ENCODE measurements at places on chromosomes 16 and 17.

GRCh38 chr16:10080051-10080772, 102.0 kb downstream of the GRIN2A start:
- DNase-seq, result no peak

DNA sequence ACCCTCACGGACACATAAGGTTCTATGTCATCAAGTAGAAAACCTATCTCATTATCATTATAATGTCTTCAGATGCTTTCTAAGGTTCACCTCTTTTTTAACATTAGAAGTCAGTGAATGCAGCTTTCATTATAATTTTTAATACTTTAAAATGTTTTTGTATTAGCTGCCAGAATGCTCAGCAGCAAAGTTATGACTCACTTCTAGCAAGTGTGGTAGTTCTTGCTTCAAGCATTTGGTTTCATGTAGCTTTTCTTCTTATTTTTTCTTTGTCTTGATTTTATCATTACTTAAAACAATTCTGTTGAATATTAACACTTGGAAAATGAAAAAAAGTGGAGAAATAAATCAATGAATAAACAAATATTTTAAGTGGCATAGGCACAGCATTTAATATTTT, 23.4 kb downstream of the LPCAT2 start:
- no peak for DNase-seq

- DNase-seq, result no peak
Measured at GRCh38 chr16:30142672-30143346, 19.8 kb upstream of the MAPK3 start.

DNA sequence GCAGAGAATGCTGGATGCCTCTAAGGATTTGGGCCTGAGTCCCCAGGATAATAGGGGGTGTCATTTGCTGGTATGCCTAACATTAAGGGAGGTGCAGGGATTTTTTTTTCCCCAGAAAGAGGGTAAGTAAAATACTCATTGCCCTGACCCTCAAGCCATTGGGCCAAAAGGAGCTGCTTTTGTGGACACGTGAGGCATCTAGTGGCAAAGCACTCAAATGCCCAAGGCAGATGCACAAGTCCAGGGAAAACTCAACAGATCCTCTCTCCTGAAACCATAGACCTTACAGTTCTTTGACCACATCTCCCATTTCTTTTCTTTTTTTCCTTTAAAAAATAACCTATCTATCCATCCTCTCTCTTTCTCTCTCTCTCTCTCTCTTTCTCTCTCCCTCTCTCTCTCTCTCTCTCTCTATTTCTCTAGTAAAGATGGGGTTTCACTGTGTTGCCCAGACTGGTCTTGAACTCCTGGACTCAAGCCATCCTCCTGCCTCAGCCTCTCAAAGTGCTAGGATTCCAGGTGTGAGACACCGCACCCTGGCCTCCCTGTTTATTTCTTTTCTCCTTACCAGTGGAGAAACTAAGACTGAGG, 11.8 kb downstream of the IRX5 start:
- DNase-seq, result no peak

- no peak for DNase-seq
Measured at GRCh38 chr17:75271955-75272847, 1.2 kb upstream of the MIF4GD start.

- peak; percentile 21 for DNase-seq
Measured at GRCh38 chr17:30530346-30531025, 53.3 kb downstream of the GOSR1 start.

- no peak for DNase-seq
Measured at GRCh38 chr16:30004424-30004776, 6.4 kb downstream of the DOC2A start.

GRCh38 chr16:69796285-69797118, 34.4 kb downstream of the WWP2 start:
- no peak for DNase-seq

DNA sequence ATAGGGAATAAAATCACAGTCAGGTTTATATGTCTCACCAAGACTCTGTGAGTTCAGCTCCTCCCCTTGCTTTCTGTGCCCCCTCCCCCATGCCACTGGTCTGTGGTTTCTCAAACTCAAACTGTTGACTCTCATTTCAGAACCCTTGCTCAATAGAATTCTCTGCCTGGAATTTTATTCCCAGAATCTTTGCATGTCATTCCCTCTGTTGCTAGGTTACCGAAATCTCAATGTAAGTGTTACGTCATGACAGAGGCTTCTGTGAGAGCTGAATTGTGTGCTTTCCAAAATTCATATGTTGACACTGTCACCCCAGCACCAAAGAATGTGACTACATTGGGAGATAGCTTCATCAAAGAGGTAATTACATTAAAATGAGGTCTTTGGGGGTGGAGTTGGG, 1938.8 kb downstream of the TP53TG3F start:
- DNase-seq, result no peak

GRCh38 chr17:47948706-47949196, 7.4 kb downstream of the PNPO start:
- DNase-seq, result no peak

DNA sequence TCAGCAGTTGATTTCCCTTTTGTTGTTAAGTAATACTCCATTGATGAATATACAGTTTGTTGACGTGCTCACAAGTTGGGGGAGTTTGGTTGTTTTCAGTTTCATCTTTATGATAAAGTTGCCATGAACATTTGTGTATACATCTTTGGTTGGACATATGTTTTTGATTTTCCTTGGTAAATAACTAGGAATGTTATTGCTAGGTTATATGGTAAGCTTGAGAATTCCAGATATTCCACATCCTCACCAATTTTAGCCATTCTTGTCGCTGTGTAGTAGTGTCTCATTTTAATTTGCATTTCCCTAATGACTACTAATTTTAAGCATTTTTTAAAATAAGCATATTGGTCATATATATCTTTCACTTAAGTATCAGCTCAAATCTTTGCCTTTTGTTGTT, 55.0 kb upstream of the RASL10B start:
- DNase-seq, result no peak

DNA sequence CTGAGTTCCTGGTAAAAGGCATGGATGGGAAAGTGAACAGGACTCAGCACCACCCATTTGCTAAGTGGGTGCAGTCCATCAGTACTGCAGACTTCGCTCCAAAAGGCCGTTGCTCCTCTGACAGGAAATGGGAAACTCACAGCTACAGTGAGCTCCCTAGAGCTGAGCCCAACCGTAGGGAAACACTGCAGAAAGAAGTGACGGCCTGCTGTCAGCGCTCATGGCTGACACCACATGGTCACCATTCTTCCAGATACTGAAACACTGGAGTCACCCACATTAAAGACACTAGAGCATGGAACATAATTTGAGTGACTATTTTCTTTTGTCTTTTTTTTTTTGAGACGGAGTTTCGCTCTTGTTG, 31.9 kb downstream of the UBE2O start:
- no peak for DNase-seq

- no peak for DNase-seq
Measured at GRCh38 chr16:58515871-58516767, 802 bp downstream of the SETD6 start.

- DNase-seq, result no peak
Measured at GRCh38 chr17:75535119-75535537, 9.6 kb downstream of the LLGL2 start.

DNA sequence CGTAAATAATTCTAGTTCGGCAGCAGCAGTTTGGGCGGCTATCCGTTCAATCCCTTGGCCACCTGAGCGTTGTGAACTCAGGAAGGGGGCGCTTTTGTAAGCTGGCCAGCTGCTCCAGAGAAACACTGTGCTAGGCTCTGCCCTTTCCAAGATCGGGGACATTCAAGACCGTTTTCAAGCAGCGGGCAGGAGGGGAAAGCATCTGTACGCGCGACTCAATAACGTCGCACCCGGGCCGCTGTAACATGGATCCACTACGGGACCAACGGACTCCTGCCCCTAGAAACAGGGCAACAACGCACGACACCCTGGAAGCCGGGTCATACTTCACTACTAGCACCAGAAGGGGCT, 463 bp downstream of the TOP2A start:
- no peak for DNase-seq

- no peak for DNase-seq
Measured at GRCh38 chr16:26058326-26058725, 366.6 kb downstream of the HS3ST4 start.

- DNase-seq, result no peak
Measured at GRCh38 chr16:49473131-49473530, 99.5 kb downstream of the C16orf78 start.

- no peak for DNase-seq
Measured at GRCh38 chr17:82702231-82702927, 3.9 kb upstream of the RAB40B start.

DNA sequence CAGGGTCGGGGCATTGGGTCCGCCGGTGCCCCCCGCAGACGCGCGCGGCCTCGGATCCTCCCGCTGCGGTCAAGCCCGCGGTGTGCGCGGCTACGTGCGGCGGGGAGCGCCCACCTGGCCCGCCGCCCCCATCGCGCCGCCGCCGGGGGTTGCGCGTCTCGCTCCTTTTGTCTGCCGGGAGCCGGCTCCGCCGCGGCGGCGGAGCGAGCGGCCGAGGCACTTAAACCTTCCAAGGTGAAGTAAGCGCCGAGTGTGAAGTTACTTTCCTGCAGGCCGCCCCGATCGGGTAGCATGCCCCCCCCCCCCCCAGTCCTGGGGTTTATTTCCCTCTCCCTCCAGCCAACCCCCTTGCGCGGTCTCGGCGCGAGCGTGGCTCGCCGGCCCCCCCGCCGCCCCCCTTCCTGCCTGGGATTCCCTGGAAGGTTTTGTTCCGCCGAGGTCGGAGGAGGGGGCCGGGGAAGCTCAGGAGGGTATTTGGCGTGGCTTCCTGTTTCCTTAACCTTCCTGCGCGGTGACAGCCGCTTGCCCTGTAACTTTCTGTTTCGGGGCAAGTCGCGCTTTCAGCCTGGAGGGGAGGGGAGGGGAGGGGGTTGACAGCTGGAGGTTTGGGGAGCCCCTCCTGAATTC, 56.6 kb upstream of the GSE1 start:
- no peak for DNase-seq

DNA sequence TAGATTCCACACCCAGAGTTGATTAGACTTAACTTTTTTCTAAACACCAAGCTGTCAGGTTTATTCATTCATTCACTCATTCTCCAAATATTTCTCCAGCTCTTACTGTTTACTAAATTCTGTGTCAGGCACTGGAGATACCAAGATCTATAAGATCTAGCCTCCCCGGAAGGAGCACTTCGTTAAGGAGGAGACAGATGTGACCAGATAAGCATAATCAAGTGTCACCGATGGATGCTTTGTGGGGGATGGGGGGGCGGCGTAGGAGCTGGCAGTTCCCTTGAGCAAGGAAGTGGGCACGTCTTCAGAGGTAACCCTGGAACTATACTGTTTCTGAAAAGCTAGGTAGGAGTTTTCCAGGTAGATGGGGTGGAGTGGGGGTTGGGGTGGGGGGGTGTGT, 3.8 kb upstream of the RPL26 start:
- DNase-seq, result no peak

All from AG04449 (cell line).